Activated CD4-positive, CD25-positive, alpha-beta regulatory T cell treated with anti-CD3 and anti-CD28 coated beads, Interleukin-2, amount 50 U/mL, for 16 hours (primary cell): ENCODE measurements at places on chromosomes 13 and 19.

DNA sequence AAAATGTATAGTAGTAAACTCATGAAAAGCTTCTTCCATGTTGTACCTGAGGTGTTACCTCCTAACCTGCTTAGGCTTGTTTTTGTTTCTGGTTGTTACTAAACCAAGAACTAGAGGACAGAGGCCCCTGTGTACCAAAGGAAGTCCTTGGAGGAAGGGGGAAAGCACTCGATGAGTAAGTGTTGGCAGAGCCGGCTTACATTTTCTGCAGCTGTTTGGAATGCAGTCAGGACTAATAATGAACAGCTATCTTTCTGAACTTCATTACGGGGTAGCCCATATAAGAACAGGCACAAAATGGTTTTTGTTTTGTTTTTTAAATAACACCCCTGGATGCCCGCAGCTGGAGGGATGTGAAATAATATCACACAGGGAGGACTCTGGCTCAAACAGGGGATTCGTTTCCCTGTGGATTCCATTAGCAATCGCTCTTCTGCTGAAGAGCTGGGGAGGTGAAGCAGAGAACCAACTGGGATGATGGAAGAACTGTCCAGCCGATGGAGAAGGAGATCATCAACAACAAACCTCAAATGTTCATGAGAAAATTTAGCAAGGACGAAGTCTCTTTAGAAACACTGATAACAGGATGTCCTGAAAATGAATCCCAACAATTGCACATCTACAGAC lies 214.2 kb upstream of the MAB21L1 start:
- DNase-seq, result no peak

DNA sequence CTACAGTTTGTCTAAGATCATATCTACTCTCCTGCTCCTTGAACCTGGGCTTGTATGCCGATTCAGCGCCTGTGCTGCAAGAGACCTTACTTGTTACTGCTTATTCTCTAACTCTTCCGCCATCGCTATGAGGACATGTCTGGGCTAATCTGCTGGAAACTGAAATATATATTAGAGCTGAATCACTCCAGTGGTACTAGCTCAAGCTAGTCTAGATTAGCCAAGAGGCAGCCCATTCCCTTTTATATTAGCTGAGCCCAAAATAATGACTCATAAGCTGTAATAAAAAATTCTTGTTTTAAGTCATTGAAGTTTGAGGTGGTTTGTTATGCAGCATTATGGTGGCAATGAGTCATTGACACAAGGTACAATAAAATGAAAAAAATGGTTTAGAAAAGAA lies 52.8 kb downstream of the SLC6A16 start:
- no peak for DNase-seq

GRCh38 chr19:55677572-55678028 lies 2.6 kb downstream of the EPN1 start:
- no peak for DNase-seq

DNA sequence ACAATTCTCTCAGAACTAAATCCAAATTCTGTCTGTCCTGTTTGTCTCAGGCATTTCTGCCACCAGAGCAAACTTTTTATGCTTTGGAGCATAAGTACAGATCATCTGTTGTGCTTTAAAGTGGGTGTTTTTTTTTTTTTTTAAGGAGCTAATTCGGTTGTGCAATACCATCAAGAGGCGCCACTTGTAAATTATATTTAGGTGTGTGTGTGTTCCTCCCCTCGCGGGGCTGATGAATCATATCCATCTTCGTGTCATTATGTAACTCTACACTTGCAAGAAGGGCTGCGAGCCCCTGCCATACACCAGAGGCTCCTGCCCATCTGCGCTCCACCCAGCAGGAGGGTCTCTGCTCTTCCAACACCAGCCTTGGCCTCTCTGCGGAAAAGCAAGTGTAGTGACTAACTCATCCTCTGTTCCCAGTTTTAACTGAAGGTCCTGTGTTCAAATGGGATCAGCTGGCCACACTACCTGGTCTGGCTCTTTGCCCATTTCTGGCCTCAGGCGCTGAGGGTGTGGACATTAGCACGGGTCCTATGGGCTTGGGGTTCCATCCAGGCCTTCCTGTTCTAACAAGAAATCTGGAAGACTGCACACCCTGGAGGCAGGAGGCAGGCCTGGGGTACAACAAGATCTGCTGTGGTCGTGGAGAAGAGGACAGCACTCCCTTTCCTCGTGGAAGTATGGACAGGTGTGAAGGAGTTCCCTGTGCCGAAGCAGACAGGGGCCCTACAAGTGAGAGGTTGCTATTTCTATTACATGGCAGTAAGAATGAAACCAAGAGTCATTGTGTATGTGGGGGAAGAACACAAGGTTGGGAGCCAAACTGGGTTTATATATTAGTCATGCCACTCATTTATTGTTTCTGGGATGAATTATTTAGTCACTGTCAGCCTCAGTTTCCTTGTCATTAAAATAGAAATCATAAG lies 96.1 kb upstream of the MBNL2 start:
- DNase-seq, result no peak

- DNase-seq, result no peak
Measured at GRCh38 chr19:17021793-17022590, 4.6 kb downstream of the CPAMD8 start.

DNA sequence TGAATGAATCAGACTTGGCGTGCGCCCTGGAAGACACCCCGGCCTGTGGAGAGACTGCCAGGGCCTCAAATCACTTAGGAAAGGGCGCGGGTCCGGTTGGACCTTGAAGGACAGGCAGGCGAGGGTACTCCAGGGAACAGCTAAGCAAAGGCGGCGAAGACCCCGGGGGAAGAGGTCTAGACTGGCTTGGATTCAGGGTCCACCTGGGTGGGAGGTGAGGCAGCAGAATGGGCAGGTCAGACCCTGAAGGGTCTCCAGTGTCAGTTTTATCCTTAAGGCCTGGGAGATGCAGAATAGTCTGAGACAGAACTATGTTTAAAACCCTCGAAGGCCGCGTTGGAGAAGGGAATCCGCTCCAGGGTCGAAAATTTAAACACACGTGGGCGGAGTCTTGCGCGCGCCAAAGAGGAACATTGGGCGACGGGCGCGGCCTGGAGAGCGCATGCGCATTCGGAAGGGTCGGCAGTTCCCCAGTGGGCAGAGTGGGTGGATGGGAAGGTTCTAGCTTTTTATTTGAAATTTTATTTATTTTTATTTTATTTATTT lies 567 bp upstream of the SMG9 start:
- DNase-seq, result peak; percentile 61

DNA sequence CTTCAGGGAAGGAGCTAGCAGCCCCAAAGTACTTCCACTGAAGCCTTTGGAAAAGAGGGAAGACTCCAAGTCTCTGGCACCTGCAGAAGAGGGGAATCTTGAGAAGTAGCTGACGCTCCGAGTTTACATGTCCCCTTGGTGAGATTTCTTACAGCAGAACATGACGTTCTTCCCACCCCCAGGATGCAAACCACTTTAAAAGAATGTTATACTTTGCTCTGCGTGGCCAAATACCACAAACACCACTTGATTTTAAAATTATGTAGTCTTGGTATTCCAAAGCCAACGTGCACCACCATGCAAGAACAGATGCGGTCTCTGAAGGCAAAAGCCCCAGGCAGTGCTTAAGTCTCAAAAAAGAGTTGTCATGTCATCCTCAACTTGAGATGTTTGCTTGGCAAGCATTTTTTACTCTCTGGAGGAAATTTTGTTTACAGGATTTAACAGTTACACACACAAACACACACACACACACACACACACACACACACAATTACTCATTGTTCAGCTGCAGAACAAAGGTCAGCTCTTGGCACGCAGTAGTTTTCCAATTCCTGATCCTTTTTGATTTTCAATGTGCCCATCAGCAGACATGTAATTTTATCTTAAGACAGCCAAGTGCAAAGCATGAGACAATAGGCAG lies 106.1 kb downstream of the RGCC start:
- DNase-seq, result no peak

DNA sequence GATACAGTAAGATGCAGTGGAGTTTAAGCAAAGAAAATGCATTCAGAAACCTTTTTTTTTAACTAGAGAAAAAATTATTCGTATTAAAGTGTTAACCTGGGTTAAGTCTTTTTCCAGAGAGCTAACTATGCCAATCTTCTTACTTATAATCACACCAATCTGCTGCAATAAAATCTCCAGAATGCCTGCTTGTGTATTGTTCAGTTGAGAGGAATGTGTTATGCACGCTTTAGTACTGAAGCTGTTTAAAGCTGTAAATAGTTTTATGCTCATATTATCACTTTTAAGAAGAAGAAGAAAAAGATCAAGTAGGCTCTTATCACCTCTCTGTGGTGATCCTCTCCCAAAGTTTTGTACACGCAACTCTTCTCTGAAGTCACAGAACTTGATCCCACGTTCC lies 528.7 kb downstream of the RFC3 start:
- no peak for DNase-seq

DNA sequence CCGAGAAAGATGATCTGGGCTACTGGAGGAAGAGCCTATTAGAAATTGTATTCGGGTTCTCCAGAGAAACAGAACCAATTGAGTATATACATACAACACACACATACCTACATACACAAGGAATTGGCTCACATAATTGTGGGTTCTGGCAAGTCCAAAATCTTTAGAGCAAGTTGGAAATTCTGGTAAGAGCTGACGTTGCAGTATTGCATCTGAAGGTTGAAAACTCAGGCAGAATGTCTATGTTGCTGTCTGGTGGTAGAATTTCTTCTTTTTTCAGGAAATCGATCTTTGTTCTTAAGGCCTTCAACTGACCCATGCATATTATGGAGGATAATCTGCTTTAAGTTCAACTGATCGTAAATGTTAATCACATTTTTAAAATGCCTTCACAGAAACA lies 15.5 kb upstream of the OLFM4 start:
- no peak for DNase-seq

GRCh38 chr13:87084192-87084591 lies 587.0 kb upstream of the SLITRK5 start:
- DNase-seq, result no peak

DNA sequence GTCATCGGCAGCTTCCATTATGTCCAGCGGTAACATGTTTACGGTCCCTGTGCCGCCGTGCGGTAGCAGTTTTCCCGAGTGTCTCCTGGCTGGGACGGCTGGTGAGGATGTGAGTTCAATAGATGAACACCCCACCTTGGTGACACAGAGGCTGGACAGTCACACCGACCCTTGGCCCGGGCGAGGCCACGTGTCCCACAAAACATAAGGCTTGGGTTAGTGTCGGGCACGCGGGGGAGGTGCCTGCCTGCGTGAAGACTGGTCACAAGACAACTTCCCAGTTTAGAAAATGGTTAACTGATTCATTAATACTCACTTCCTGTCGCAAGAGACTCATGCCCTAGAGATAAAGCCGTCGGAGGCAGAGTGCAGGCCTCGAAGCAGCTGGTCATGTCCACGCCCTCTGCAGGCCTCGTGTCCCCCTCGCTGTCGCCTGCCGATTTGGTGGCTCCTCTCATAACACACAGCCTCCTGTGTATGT lies 17.2 kb downstream of the RASA3 start:
- DNase-seq, result no peak

GRCh38 chr13:41699759-41700158 lies 242.4 kb downstream of the RGCC start:
- DNase-seq, result no peak

GRCh38 chr13:110387451-110388107 lies 80.5 kb downstream of the COL4A2 start:
- DNase-seq, result no peak

- DNase-seq, result no peak
Measured at GRCh38 chr13:24654741-24655140, 25.5 kb upstream of the ATP12A start.

- DNase-seq, result no peak
Measured at GRCh38 chr19:56740501-56740900, 68.9 kb upstream of the ZNF835 start.

GRCh38 chr19:4342314-4342614 lies 1.1 kb upstream of the MPND start:
- DNase-seq, result no peak

DNA sequence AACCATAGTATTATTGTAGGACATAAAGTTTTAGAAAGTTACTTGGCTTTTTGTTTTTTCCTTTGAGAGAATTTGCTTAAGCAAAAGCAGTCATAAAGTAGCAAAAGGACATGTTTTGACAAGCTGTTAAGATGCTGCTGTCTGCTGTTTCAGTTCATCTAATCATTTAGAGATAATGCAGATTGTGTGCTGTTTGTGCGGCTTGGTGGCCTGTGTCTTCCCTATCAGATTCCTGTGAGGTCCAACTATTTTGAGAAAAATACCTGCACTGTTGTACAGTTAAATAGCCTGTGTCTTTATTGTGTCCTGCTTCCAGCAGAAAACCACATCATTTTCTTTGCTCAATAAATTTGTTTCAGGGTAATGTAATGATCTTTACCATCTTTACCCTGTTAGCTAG lies 20.0 kb downstream of the UCHL3 start:
- DNase-seq, result no peak

DNA sequence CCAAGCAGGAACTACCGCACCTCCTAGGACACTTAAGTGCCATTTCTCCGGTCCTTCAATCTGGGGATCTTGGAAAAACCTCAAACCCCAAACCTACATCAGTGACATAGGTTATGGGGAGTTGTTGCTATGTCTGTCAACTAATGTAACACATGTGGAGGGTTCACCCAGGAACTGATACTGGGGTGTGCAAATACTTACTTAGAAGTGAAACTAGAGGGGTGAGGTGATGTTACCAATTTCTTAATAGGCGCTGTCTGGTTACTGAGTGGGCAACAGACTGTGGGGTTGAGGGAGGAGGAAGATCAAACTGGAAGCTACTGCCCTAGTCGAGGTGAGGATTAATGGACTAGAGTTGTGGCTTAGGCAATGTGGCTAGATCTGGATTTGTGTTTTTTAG lies 1.9 kb downstream of the ZNF586 start:
- DNase-seq, result no peak

- DNase-seq, result no peak
Measured at GRCh38 chr13:68168448-68168847, 938.3 kb upstream of the PCDH9 start.

DNA sequence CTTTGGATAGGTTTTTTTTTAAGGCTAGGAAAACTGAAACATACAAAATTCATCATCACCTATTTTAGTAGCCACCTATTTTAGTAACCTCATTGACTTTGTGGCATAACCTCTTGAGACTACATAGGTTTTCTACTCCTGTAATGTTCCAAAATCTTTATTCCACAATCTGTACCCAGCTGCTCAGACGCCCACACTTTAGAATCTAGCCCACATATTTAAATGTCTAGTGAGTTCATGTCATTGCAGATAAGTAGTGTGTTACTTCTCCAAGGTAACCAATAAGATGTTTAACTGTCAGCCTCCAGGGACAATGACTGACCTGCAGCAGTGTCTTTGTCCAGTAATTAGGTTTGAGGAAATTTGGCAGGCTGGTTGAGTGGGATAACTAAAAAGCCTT lies 330.2 kb downstream of the MZT1 start:
- no peak for DNase-seq

- no peak for DNase-seq
Measured at GRCh38 chr19:10338940-10339339, 484 bp downstream of the ICAM3 start.

DNA sequence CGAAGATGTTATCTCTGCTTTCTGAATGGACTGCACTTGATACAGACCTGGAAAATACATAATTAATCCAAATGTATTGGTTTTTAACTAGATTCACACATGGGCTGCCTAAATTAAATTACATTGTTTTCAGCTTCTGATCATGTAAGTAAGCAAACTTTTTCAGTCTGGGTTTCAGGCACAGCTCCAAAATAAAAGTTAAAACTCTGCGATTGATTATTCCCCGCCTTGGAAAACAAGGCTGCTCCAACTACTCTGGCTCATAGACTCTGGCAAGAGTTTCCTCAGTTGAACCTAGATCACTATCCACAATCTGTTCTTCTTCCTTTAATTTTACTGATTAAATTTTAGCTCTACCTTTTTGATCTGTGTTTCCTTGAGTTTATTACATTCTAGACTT lies 526.0 kb upstream of the SPRY2 start:
- no peak for DNase-seq

- no peak for DNase-seq
Measured at GRCh38 chr13:33872005-33872351, 54.0 kb downstream of the RFC3 start.

GRCh38 chr19:12665671-12666264 lies 774 bp downstream of the MAN2B1 start:
- no peak for DNase-seq
